ENCODE measurements at places on chromosomes 7 and 10.
A peak's percentile ranks its signal among the peaks of the same experiment; 100 is the strongest.

- no peak for DNase-seq
Observed at GRCh38 chr10:130017631-130018022, 53.6 kb upstream of the EBF3 start.

DNA sequence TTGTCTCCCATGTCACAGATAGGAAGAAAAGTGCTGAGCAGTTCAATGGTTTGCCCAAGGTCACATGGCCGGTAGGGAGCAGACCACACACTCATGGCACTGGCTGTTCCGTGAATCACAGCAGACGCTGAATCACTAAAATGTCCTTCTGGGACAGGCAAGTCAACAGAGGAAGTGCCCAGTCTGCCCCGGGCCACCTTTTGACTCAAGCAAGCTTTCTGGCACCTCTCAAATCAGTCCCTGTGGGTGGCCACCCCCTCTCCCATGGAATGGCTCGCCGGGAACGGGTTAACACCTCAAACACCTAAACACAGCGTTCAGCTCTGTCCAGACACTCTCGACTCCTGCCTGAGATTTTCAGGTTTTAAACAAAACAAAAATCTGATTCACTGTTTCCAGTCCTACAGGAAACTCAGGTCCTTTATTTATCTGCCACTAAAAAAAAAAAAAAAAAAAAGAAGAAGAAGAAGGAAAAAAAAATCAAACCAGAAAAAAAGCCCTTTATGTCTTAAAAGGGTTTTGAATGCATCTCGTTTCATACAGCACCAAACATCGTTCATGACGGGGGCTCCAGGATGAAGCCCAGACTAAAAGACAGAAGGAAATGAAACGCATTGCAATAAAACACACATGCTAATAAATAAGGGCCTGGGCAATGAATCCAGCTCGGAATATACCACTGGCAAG is 15.5 kb downstream of the CARD11 start:
- peak; percentile 62 for DNase-seq

DNA sequence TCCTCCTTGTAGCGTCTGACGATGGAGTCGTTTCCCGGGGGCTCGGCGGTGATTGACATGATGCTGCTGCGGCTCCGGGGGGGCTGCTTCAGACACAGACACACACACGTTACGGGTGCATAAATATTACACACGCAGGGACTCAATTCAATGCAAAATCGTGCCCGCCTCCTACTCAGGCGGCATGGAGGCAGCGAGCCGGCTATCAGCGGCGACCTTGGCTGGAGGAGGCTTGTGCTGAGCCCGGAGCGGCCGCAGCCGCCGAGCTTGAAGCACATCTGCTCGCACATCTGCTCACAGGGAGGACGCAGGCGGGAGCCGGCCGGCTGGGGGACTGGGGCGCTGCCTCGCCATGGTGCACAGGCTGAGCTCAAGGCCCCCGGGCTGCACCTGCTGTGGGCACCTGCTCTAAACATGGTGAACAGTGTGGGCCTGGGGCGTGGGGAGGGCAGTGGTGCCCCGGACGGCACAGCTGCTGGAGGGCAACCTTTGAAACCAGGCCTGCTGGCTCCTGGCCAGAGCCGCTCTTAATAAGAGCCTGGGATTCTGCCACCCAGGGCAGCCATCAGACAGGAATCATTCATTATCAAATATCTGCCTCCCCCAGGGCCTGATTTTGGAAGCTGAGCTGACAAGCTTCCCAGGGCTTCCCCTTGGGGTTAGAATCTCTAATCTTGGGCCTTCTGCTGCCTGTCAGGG is 84.7 kb upstream of the GNA12 start:
- no peak for DNase-seq

- DNase-seq: no peak
Observed at GRCh38 chr10:89314676-89315075, 12.8 kb downstream of the IFIT2 start.

DNA sequence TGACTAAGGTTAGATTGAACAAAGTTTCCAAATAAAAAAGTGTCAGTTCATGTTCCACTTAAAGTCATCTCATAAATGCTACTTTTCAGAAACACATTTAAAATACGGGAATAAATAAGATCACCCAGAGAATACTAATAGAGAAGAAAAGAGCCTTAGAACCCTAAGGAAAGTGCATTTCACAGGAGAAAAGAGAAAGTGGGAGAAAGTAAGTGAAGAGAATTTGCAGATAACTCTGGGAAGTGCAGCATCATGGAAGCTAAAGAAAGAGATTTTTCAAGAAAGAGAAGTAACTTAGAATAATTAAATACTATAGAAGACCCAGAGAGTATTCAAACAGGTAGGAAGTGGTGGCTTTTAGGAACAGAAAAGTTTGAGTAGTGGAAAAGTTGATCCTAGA is 132.6 kb downstream of the VTI1A start:
- no peak for DNase-seq

GRCh38 chr10:48454302-48455054 is 148.0 kb downstream of the MAPK8 start:
- no peak for DNase-seq

GRCh38 chr7:37709631-37710509 is 26.3 kb downstream of the GPR141 start:
- DNase-seq: no peak

DNA sequence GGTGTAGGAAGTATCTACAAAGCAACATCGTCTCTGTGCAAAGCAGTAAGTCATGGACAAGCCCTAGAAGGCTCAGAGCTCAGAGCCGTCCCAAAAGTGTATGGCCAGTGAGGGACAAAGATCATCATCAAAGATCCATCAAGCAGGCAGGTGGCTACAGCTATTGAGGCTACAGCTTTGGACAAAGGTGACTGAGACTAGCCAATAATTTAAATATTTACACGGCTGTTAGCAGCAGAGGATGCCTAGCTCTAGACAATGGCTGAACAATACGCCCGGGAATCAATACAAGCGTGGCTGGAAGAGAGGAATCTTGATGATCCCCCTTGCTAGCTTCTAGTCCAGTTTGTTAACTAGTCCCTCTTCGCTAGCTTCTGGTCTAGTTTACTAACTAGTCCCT is 17.9 kb downstream of the NMT2 start:
- no peak for DNase-seq

GRCh38 chr7:140640060-140640637 is 464 bp downstream of the DENND2A start:
- DNase-seq: no peak

DNA sequence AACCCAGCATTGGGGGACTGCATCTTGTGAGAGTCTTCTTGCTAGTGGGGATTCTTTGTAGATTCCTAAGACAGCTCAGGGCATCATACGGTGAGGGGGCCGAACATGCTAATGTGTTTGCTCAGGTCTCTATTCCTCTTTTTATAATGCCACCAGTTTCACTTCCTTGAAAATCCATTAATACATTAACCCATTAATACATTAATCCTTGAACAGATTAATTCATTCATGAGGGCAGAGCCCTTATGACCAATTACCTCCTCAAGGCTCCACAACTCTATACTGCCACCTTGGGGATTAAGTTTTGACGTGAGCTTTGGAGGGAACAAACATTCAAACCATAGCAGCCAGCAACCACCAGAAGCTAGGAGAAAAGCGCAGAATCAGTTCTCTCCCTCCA is 67.2 kb upstream of the POT1 start:
- no peak for DNase-seq

GRCh38 chr10:94292434-94293090 is 70.2 kb downstream of the NOC3L start:
- DNase-seq: no peak

GRCh38 chr10:12019283-12019971 is 23.2 kb downstream of the UPF2 start:
- no peak for DNase-seq

GRCh38 chr10:64732372-64732957 is 1211.3 kb downstream of the REEP3 start:
- no peak for DNase-seq

- no peak for DNase-seq
Observed at GRCh38 chr7:137960020-137960419, 41.9 kb downstream of the CREB3L2 start.

DNA sequence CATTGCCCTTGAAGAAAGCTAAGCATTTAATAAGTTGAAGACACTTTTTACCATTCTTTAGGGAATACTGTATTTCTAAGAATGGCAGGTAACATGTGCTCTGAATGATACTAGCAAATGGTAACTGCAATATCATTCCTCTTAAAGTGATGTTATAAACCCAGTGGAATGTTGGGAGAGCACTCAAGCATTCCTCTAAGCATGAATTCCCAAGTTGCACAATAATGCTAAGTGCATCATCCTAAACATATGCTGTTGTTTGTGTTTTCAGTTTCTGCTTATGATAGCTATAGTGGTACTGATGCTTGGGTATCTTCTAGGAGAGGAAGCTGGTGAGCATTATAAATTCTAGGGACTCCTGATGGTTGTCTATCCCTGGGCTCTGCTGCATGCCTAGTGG is 673.9 kb downstream of the PHTF2 start:
- no peak for DNase-seq

- no peak for DNase-seq
Observed at GRCh38 chr7:86818903-86819302, 175.2 kb downstream of the GRM3 start.

DNA sequence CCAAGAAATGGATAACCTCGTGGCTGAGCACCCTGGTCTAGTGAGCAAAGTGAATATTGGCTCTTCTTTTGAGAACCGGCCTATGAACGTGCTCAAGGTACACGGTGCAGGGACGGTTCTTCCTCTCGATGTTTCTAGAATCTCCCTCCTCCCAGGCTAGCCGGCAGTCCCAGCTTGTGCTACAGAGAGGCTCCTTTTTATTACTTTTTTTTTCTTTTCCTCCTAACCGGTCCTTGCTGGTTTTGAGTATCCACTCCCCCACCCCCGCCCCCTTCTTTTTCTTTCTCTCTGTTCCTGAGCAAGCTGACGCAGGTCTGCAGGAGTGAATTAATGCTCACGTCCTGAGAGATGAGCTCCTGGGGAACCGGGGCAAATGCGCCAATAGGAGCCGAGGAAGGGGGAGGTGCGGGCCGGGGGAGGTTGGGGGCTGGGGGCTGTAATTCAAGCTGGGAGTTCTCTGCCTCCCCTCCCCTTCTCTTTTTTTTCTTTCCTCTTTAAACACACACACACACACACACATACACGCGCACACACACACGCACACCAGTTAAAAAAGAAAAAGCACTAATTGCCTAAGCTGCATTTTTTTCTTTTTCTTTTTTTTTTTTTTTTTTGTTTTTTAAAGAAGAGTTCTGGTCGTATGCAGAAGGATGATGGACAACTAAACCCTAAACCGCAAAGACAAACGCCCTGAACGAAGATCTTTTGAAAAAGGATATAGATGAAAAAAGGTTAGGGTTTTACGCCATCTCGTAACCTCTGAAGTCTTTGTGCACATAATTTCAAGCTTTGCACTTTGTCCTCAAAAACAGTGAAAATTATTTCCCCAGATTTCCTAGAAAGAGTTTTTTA is 6.6 kb downstream of the CPA2 start:
- peak; percentile 56 for DNase-seq

- DNase-seq: no peak
Observed at GRCh38 chr10:44102726-44103255, 282.1 kb downstream of the CXCL12 start.

- no peak for DNase-seq
Observed at GRCh38 chr7:142176901-142177300, 65.4 kb downstream of the MGAM2 start.

- no peak for DNase-seq
Observed at GRCh38 chr10:51926337-51926736, 226.9 kb upstream of the CSTF2T start.

- no peak for DNase-seq
Observed at GRCh38 chr7:28684650-28685241, 272.4 kb downstream of the CREB5 start.

DNA sequence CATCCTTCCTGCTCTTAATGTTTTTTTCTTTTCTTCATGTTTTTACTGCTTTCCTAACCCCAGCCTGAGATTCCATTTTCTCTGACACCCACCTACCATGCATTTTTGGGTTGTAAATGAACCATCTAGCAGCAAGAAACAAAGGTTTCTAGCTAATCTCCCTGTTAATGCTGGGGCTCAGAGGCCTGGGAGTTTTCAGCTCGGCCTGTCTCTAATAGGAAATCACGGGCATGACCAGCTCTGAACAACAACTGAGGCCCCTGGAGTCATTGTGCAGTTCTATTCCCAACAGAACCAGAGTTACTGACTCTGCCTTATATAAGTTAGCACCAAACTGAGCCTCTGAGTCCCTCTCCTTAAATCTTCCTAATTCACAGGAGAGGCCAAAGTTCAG is 134.8 kb downstream of the CFAP58 start:
- DNase-seq: no peak

- no peak for DNase-seq
Observed at GRCh38 chr7:18504965-18505364, 9.4 kb downstream of the HDAC9 start.

DNA sequence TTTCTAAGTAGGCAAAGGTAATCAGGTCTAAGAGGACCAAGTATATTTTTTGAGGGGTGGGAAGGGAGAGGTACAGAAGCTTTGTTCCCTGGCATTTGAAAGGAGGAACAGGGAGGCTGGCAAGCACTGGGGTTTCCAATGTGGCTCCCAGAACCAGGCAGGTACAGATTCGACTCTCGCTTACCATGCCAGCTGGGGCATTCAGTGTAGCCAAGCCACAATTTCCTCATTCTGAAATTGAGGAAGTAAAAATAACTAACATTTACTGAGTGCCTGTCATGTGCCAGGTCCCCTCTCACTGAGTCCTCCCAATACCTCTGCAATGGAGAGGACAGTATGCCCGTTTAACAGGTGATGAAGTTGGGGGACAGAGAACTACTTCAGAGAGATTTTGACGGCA is 45.9 kb upstream of the BET1 start:
- DNase-seq: no peak

GRCh38 chr10:56231436-56231835 is 129.6 kb downstream of the ZWINT start:
- peak; percentile 1 for DNase-seq

- no peak for DNase-seq
Observed at GRCh38 chr7:148700661-148701064, 2.0 kb downstream of the CUL1 start.

DNA sequence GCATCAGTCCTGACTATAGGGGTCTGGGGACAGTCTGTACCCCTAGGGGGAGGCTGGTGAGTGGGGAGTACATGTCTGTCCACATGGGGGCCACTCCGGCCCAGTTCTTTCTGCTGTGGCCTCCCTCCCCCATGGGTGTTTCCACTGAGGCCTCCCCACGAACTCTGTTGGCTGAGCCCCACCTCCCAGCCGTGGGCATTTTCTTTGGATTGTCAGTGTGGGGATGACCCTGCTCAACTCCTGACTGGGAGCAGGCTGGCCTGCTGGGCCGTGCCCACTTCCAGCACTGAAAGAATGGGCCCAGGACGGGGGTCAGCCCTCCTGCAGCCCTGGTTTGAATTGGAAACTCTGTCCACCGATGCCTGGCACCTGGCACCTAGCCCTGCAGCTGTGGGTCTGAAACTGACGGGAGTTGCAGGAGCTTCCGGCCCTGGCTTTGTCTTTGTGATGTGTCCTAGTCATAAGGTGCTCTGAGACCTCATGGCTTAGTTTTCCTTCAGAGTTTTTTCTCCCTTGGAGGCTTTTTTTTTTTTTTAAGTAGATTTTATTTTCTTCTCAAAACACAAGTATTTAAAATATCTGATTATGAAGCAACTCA is 46.5 kb downstream of the LHPP start:
- no peak for DNase-seq

DNA sequence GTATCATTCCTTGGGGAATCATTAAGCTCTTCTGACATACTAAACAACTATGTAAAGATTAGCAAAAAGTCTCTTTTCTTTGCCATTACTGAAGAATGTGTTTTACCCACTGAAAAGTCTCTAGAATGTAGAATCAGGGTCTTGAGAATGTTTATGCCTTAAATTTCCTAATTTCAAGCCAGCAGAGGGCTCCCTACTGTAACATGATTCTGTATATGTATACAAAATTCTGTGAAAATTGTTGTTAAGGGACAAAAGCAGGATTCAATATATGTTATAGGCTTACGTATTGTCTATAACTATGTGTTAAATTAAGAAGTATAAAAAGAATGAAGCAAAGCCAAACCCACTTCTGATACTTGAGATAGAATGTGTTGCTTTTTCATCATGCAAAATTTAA is 296.9 kb upstream of the DGKB start:
- DNase-seq: no peak

Measured in epithelial cell of prostate (primary cell).